ENCODE measurements at places on chromosomes 11 and 22.

DNA sequence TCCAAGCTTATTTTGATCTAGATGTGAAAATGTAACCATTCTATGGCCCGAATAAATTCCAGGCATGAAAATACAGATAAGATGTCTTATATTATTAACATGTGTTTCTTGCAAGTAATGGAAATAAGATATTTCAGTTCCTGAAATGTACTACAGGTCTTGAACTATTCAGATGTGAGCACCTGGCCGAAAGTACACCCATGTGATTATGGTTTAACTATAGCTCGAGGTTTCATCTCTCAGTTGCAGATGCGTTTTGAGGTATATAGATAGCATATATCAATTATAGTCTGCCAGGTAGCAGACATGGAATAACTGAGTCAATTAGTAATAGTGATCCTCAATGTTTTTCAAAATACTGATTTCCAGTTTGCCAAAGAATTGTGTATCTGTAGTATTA is 68.3 kb downstream of the DDIAS start:
- no peak for DNase-seq

- DNase-seq = peak; percentile 49
These were observed 109.8 kb downstream of the NAT10 start for GRCh38 chr11:34214961-34215805.

- peak; percentile 62 for DNase-seq
These were observed at the start of gene SLC37A2 for GRCh38 chr11:125062931-125063428. TSS of gene SLC37A2 (plus strand) at chr11:125063305. CDS start at chr11:125063368, 63 bp downstream.

DNA sequence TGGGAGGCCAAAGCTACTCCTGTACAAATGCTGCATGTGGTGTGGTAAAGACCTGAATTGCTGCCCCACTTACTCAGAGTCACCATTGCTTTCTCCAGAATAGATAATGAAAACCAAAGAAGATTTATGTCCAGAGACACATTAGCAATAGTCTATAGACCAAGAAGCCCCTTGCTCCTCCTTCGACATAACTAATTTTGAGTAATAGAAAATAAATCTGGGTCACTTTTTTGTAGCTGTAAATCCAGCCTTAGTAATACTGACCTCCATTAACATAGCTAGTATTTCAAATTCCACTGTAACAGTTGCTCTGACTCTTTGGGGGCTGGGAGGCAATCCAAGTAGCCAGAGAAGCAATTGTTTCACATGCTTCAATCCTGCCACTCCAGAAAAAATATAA is 145.9 kb downstream of the MAML2 start:
- no peak for DNase-seq

GRCh38 chr22:38923463-38924346 is 33.7 kb upstream of the APOBEC3A start:
- DNase-seq = peak; percentile 62

DNA sequence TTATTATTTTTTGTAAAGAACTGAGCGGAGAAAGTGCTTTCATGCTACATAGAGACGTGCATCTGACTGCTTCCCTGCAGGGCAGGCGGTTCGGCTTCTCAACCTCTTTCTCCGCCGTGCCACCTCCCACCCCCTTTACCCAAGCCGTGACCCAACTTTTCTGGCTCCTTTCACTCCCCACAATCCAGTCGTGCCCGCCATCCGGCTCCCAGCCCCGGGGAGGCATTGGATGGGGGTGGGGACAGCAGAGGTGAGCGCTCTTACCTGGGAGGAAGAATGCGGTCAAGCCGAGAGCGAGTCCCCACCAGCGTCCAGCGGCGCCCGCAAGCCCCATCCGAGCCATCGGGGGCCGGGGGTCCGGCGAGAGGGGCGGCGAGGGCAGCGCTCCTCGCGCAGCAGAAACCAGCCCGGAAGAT is 781 bp downstream of the NECTIN1 start:
- DNase-seq = peak; percentile 27

- DNase-seq = no peak
These were observed 48.9 kb downstream of the DHCR7 start for GRCh38 chr11:71399341-71399740.

DNA sequence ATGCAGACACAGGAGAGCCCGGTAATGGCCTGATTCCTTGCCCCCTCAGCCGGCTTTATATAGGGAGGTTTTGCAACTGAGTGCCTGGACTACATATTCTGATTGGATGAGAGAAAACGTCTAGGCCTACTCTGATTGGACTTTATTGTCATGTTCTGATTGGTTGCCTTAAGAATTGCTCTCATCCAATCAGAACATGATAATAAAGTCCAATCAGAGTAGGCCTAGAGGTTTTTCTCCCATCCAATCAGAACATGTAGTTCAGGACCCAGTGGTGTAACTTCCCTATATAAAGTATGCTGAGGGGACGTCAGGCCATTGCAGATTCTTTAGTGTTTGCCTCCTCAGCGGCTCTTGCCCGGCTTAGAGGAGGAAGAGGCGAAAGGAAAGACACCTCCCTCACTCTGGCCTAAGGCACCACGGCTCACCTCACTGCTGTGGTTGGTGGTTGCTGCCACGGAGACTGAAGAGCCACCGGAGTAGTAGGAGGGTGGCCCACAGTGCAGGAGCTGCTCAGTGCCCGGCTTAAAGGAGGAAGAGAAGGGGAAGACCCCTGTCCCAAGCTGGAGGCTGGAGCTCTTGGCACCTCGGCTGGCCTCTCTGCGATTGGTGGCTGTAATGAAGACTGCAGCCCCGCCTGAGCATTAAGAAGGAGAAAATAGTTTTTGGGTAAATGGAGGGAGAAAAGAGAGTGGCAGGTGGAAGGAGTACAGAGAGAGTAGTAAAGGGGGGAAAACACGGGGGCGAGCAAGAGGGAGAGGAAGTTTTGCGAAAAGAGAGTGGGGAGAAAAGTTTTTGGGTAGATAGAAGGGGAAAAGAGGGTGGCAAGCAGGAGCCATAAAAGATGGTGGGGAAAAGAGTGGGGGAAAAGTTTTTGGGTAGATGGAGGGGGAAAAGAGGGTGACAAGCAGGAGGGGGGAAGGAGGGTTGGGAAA is 116.7 kb upstream of the SERPIND1 start:
- peak; percentile 1 for DNase-seq

GRCh38 chr11:110038201-110038600 is 55.0 kb upstream of the ZC3H12C start:
- no peak for DNase-seq

DNA sequence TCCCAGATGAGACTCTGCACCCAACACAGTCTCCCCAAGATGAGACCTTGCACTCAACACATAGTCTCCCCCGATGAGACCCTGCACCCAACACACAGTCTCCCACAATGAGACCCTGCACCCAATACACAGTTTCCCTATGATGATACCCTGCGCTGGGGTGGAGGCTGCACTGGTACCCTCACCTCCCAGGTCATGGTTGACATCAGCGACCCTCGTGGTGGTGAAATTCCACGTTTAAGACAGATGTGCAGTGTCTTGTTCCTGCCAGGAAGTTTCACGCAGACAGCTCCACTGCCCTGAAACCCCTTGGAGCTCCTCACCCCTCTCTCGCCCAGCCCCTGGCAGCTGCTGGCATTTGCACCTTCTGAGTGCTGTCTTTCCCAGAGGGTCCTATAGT is 9.5 kb downstream of the MUC5AC start:
- no peak for DNase-seq

GRCh38 chr22:30733181-30733631 is 38.5 kb downstream of the OSBP2 start:
- DNase-seq = peak; percentile 29

DNA sequence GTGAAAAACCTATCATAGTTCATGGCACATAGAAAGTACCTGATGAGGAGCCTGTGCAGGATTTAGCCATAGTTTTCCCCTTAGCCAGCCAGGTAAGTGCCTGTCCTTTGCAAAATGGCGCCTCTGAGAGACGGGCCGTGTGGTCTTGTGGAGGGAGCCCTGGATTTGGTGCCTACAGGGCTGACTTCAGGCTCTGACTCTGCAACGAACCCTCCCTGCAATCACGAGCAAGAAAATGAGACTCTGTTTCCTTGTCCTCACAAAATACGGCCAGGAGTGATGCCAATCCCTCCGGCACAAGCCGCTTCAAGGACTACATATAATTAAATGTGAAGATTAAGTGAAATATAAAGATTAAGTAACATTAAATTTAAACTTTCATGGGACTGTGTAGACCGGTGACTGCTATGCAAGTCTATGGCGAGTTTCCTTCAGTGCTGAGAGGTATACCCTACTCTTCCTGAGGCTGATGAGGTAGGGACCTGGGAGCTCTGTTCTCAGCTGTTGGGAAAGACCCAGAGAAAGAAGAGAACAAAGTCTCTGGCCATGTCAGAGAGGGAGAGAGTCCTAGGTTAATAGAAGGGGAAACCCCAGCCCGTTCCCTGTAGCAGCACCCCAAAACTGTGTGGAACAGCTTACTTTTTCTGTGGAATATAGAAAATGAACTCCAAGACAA is 6.1 kb upstream of the CXCR5 start:
- DNase-seq = no peak

- peak; percentile 64 for DNase-seq
These were observed 9.4 kb downstream of the NCF4 start for GRCh38 chr22:36870250-36870649.

GRCh38 chr11:59292611-59293010 is 66.1 kb upstream of the OR5AN1 start:
- no peak for DNase-seq

DNA sequence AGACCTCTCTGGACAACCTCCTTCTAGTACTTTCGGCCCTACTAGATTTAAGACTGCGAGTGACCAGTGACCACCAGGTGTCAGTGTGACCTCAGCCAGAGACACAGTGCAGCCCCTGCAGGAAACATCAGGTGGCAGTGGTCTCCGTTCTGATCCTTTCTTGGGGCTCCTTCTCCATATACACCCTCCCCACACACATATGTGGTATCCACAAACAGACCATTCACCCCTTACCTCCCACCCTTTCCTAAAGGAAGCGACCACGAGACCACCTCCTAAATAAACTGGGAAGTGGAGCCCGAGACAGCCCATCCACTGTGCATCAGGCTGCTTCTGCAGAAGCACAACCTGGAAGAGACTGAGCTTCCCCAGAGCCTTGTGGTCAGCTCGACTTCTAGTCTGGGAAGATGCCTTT is 38.5 kb upstream of the CYP2D6 start:
- peak; percentile 67 for DNase-seq

DNA sequence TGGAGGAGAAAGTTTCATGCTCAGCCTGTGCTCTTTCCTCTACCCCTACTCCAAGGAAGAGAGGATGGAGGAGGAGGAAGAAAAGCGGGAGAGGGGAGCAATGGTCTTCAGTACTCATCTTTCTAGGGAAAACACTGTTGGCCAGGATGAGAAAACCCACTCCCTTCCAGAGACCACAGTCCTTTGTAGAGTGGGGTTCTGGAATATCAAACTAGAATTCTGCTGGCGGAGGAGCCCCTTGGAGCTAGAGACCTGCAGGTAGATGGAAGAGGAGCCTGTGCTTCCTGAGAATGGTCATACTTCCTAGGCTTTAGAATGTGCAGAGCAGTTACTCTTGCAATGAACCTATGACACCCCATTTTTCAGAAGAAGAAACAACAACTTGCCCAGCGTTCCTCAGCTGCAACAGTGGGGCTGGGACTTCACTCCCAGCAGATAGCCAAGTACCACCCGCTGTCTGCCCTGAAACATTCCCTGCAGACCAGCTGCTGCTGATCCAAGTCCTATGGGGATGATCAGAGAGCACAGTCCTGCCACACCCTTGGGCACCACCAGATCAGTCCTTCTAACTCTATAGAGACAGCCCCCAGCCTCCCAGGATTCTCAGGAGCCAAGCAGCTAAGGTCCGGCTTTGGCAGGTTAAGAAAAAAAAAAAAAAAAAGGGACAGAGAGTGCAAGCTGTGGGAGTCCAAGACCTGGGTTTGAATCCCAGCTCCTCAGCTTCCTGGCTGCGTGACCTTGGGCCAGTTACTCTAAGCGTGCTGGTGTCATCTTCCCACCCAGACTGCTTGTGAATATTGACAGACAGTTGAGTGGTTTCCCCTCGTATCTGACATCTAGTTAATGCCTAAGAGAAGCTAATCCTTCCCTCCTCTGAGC is 664 bp downstream of the PTGDR2 start:
- DNase-seq = no peak

DNA sequence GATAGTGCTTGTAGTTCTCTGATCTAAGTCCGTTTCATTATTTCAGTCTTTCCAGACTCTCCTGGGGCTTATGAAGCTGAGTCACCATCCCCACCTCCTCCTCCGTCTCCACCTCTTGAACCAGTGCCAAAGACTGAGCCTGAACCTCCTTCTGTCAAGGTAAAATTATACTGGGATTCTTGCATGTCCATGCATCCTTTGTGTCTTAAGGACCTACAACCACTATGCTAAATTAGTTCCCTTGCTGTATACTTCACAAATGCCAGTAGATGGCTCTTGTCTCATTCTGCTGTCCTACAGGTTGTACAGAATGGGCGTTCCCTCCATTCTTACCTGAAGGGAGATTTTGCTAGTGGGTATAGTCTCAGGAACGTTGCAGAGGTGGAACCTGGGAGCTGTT is 42.2 kb downstream of the POLD3 start:
- peak; percentile 94 for DNase-seq

DNA sequence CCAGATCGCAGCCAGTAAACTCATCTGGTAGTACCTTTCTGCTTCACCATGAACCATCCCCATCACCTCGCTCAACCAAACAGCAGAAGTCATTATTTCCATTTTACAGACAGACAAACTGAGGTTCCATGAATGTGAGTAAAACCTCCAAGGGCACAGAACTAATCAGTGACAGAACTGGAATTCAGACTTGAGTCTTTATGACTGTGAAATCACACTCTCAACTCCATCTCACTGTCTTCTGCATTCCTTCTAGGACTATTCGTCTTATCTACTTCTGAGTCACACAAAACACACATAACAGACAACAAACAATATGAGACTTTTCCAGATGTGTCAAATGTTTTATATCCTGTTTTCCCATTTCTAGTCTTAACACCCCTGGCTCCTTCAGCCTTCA is 9.3 kb upstream of the NUP50 start:
- DNase-seq = no peak

- DNase-seq = no peak
These were observed 92.5 kb upstream of the PRR5 start for GRCh38 chr22:44609400-44609988.

DNA sequence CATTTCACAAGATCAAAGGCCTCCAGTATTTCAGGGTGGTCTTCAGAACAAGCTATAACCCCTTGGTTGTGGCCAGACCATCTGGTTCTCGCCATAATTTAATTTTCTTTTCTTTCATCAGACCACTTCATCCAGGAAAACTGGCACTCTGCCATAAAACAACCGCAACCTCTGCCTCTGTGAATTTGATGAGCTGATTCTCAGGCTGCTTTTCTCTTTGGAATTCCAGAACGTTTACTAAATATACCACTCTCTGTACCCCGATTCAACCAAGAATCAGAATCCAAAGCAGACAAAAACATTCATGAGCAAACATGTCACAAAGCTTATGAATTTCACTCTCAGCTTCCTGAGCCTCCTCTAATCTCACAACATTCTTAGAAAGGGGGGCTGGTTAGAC is 331.8 kb upstream of the SYN3 start:
- DNase-seq = no peak
